ENCODE measurements at places on chromosomes 12 and 14.

- H3K36me3 ChIP-seq = peaks cover 15% of the 10 kb centered on the region
- ATAC-seq = no peak
- H3K27ac ChIP-seq = no peak overlapping the region
Measured at GRCh38 chr14:61765225-61765943, 3.2 kb downstream of the SNAPC1 start.

GRCh38 chr14:21068521-21069387, 1.4 kb upstream of the ARHGEF40 start:
- H3K4me1 ChIP-seq = peaks cover 42% of the 10 kb centered on the region
- peak overlapping the region; percentile 60 for H3K27ac ChIP-seq
- H3K27me3 ChIP-seq = peaks cover 54% of the 10 kb centered on the region
- peak; percentile 61 for ATAC-seq
- no peaks in the 10 kb centered on the region for H3K36me3 ChIP-seq

DNA sequence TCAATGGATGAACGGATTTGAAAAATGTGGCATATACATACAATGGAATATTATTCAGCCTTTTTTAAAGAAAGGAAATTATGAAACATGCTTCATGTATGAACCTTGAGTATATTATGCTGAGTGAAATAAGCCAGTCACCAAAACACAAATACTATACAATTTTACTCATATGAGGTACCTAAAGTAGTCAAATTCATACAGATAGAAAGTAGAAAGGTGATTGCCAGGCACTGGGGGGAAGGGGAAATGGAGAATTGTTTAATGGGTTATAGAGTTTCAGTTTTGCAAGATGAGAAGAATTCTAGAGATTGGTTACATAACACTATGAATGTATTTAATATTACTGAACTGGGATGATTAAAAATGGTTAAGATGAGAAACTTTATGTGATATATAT, 171.4 kb downstream of the TMTC3 start:
- H3K27ac ChIP-seq = no peak overlapping the region
- no peak for ATAC-seq
- no peaks in the 10 kb centered on the region for H3K27me3 ChIP-seq
- no peaks in the 10 kb centered on the region for H3K4me1 ChIP-seq
- H3K4me3 ChIP-seq = no peak overlapping the region

- H3K4me1 ChIP-seq = peaks cover 25% of the 10 kb centered on the region
- no peak for ATAC-seq
- H3K36me3 ChIP-seq = no peaks in the 10 kb centered on the region
- peak overlapping the region; percentile 76 for H3K27ac ChIP-seq
Measured at GRCh38 chr12:131106349-131106941, 152.7 kb downstream of the ADGRD1 start.

All from stimulated activated memory B cell treated with anti-CD40 and anti-IgM and Interleukin-4, amounts not matched to agents 10 μg/mL and 1 μg/mL and 100 μg/mL, for 72 hours (primary cell).